ENCODE measurements at places on chromosomes 1 and 21.

GRCh38 chr1:87140831-87141540 lies 187.7 kb upstream of the LMO4 start:
- DNase-seq: no peak

DNA sequence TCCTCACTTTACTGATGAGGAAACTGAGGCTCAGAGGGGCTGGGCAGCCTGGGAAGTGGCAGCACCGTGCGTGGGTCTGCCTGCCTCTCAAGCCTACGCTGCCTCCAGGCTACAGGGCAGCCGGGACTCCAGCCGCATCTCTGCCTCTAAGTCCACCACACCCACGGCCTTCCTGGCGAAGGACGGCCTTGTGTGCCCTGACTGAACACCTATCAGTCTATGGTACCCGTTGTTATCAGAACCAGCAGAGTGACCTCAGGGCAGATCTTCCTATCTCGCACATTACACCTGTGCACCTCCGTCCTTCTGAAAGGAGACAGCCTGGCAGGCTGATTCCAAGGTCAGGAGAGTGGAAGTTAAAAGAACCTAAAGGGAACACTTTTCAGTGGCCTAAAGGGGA lies 35.7 kb upstream of the SLC30A1 start:
- DNase-seq: no peak

DNA sequence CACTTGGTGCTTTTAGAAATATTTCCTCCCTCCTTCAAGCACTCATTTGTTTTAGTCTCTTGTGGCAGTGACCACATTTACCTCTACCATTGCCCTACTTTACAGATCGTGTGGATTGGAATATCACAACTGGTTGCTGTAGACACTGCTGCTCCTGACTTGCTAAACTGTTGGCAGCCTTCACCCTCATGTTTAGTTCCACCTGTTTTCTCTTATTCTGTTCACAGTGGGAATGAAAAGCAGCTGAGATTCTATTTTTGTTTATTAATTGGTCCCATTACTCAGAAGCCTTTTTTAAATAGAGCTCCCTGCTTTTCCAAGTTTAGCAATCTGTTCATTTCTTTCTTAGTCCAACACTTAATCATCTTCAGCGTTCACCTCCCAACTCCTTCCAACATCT lies 308.9 kb downstream of the RWDD3 start:
- DNase-seq: no peak

DNA sequence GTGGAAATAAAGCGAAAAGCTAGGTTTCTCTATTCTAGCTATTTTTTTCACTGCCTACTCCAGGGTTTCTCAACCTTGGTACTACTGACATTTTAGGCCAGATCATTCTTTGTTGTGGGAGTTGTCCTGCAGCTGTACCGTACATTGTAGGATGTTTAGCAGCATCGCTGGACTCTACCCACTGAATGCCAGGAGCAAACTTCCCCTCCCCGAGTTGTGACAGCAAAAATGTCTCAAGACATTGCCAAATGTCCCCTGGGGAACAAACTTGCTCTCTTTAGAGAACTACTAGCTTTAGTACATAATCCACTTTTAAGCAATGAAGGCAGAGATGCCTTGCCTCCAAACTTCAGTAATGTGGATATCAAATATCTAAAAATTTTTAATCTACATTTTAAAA lies 122.8 kb downstream of the PLPPR5 start:
- no peak for DNase-seq

- no peak for DNase-seq
Measured at GRCh38 chr1:110462964-110463363, 12.0 kb downstream of the PROK1 start.

- DNase-seq: no peak
Measured at GRCh38 chr21:33127868-33128242, 57.9 kb downstream of the OLIG1 start.

- no peak for DNase-seq
Measured at GRCh38 chr1:211939876-211940468, 95.4 kb downstream of the INTS7 start.

DNA sequence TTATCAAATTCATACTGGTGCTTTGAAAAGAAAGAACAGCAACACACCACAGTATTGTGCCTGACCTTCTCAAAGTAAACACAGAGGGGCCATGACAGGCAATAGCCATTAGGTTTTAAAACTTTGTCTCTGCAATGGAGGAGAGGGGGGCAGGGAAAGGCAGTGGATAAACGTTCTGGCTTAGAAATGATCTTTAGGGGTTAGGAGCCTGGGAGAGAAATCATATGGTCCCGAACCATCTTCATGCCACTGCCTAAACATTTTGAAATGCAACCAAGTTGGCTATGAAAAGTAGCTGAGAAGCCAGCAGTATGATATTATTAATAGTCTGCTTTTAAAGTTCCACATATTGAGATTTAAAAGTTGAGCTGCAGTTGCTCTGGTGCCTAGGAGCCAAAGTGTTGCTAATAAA lies 39.8 kb downstream of the PLPP3 start:
- DNase-seq: no peak

GRCh38 chr1:44806025-44806703 lies 987 bp downstream of the DYNLT4 start:
- no peak for DNase-seq

DNA sequence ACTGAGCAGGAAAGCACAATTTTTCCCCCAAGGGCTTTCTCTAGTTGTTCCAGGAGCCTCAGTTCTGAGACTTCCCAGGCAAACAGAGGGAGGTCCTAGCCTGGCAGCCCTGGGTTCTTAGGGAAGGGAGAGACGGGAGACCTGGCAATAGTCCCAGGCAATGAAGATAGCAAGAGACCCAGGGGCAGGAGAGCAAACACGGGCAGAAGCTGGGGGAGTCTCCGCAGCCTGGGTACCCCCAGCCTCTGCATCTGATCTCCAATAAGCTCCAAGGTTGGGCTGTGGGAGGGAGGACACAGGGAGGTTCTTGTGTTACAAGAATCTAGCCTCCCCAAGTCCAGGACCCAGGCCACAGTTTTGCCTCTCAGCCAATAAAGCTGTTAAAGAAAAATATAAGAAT lies 2.4 kb downstream of the BLACAT1 start:
- peak; percentile 46 for DNase-seq

DNA sequence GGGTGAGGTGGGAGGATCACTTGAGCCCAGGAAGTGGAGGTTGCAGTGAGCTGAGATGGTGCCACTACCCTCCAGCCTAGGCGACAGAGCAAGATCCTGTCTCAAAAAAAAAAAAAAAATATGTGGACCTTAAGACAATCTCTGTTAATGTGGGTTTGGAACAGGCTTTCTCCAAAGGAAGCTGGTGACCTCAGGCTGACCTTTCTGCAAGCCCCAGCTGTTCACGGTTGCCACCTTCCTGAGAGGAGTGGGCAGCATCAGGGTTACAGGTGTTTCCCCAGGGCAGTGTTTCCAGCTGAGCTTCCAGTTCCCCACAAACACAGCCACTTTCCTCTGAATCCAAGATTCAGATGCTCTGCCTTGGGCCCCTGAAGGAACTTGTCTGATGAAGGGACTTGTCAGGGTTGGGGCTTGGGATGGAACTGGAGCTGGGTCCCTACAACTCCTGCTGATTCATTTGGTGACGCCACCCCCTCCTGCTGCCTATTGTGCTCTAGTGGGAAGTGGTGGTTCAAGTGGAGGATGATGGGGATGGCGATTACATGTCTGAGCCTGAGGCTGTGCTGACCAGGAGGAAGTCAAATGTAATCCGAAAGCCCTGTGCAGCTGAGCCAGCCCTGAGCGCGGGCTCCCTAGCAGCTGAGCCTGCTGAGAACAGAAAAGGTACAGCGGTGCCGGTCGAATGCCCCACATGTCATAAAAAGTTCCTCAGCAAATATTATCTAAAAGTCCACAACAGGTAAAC lies 1.9 kb downstream of the ZBTB48 start:
- DNase-seq: no peak

GRCh38 chr1:70355920-70356319 lies 1.4 kb upstream of the ANKRD13C start:
- no peak for DNase-seq

DNA sequence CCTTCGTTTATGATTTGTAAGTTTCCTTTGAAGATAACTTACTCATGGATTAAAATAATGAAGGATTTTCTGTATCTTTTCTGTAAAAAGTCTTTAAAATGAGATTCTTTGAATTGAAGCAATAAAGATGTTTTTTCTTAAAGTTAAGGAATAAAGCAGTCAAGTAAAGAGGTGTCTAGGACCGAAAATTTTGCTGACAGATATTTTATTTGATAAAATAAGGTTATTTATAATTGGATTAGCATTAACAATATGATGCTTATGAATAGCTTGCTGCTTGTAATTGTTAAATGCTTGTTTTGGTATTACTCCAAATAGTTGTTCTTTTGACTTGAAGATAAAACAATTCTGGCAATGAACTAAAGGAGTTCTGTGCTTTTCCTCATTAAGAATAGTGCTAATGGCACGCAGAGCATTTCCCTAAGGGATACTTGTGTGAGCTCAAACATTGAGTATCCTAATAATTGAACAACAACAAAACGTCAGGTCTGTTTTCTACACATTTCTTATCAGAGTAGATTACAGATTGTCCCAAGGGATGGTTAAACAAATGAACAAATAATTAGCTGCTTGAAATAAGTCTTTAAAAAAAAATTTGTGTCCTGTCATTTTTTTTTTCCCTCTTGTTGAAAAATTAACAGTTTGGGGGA lies 16.6 kb downstream of the TSNAX start:
- no peak for DNase-seq

Measured in cerebellar cortex (tissue), 1 donor.